Urothelium cell line (cell line): ENCODE measurements at places on chromosomes 13 and 19.
A peak's percentile ranks its signal among the peaks of the same experiment; 100 is the strongest.

GRCh38 chr19:3469638-3470499 is 10.5 kb downstream of the SMIM24 start:
- DNase-seq = no peak

- DNase-seq = no peak
These were observed 709 bp downstream of the N4BP2L1 start for GRCh38 chr13:32426990-32427851.

DNA sequence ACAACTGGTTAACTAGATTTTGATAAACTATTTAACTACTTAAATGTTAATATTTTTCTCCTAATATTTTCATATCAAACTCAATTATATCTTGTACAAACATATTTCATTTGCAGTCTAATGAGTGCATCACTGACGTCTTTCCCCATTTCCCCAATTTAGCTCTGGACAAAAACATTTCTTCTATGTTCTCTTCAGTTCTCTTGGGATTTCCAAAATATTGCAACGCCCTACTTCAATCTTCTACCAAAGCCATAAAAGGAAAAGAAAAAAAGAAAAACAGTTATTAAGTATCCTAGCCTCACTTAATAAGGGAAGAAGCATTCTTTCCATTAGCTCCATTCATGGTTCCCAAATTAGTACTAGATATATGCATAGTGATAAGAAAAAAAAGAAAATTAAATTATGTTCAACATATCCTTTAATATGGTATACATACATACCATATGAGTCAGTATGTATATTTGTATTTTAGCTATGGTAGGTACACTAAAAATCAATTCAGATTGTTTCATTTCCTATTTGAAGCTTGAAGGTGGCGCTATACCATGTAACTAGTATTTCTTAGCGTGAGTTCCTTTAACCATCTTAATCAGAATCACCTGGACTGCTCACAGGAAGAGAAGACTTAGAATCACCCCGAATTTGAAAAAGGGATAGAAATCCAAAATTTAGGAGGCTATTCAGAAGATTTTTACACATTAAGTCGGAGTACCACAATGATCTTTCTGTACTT is 9.9 kb downstream of the FBXL3 start:
- no peak for DNase-seq

- no peak for DNase-seq
These were observed 297.2 kb downstream of the DCT start for GRCh38 chr13:94182185-94182761.

GRCh38 chr13:102699504-102699903 is 4.7 kb upstream of the METTL21C start:
- DNase-seq = no peak

DNA sequence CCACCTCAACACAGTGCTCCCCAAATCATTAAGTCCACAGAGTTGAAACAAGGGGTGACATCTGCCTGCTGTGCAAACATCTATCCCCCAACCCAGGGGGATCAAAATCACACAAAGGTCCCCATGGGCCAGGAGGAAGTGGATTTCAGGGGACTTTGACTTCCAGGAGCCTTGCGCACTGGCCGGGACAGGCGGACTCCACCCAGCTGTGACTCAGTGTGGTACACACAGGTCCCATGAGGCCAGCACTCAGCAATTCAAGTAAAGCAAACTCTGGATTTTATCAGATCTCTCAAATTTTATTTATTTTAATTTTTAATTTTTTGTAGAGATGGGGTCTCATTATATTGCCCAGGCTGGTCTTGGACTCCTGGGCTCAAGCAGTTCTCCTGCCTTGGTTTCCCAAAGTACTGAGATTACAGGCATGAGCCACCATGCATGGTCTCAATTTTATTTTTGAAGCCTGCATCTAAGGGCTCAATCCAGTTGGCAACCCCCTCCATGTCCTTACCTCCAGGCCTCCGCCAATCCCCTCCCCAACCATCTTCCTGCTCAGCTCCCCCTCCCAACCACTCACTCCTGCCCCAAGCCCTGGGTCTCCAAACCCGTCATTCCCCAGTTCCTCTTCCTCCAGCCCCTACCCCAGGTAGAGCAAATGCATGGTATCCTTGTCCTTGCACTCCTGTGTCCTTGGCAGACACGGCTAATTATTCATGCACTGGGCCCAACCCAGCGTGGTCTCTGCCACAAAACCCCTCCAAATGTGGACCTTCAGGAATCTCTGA is 18.2 kb downstream of the ARHGAP33 start:
- no peak for DNase-seq

- peak; percentile 37 for DNase-seq
These were observed 1.2 kb upstream of the EEF2 start for GRCh38 chr19:3986260-3987041.

- DNase-seq = no peak
These were observed 277.3 kb downstream of the ATP8A2 start for GRCh38 chr13:25649001-25649633.

GRCh38 chr19:4374498-4375163 is 25.7 kb downstream of the SH3GL1 start:
- DNase-seq = peak; percentile 60

GRCh38 chr13:35630551-35631275 is 154.2 kb upstream of the MAB21L1 start:
- peak; percentile 23 for DNase-seq

GRCh38 chr13:27311518-27312210 is 41.0 kb downstream of the RASL11A start:
- DNase-seq = no peak

- no peak for DNase-seq
These were observed 54.8 kb upstream of the SOX1 start for GRCh38 chr13:112012016-112012704.

GRCh38 chr19:8905342-8905741 is 73.2 kb downstream of the MBD3L1 start:
- no peak for DNase-seq

- DNase-seq = peak; percentile 72
These were observed 31.1 kb downstream of the CEACAM8 start for GRCh38 chr19:42563352-42564210.

DNA sequence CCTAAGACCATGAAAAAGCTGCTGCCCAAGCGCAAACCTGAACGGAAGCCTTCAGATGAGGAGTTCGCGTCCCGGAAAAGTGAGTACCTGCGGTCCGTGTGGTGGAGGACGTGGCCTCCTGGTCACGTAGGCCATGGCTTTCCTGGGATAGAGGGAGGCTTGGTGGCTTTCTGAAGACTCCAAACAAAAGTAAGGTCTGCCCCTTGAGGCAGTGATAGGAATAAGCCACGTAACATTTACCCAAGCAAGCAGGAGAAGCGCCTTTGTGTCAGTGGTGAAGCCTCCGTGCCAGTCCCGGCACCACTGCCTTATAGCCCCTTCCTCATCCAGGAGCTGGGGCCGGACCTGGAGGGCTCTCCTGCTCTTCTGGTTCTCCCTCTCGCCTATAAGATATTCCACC is 34.3 kb upstream of the TEX29 start:
- DNase-seq = no peak

DNA sequence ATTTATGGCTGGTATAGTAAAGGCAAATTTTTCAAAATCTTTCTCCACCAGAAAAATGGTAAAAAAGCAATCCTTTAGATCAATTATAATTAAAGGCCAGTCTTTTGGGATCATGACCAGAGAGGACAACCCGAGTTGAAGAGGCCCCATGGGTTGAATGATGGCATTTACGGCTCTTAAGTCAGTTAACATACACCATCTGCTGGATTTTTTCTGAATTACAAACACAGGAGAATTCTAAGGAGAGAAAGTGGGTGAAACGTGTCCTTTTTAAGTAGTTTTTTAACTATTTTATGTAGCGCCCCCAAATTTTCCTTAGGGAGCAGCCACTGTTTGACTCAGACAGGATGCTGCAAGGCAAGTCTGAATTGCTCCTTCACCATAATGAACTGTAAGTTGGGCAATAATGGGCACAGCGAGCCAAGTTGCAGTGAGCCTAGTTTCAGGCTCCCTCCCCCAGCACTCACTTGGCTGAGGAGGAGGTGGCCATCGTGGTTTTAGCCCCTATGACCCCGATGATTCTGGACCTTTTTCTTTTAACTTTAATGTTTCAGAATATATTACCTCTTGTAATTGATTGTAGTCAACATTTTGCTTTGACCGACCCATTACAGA is 13.6 kb upstream of the ZNF611 start:
- no peak for DNase-seq

- DNase-seq = no peak
These were observed 91.7 kb downstream of the EFNB2 start for GRCh38 chr13:106443607-106444322.

- no peak for DNase-seq
These were observed 13.6 kb downstream of the FAM187B start for GRCh38 chr19:35214766-35215422.
